Psoas muscle (tissue), 8 donors: ENCODE measurements at places on chromosomes 2 and 18. TPM values are rescaled to one million over a fixed set of nuclear protein-coding genes. Genes with fewer than 3 reads are reported as not detected.

The LIMS4 gene
- polyA plus RNA-seq = 16.9 TPM

The CFC1 gene
- not detected for polyA plus RNA-seq

The RBFA gene
- polyA plus RNA-seq = 19.1 TPM

The LOXHD1 gene
- polyA plus RNA-seq = 0.06 TPM

The ALPG gene
- not detected for polyA plus RNA-seq

The IL1R2 gene
- 3.4 TPM for polyA plus RNA-seq
